Naive thymus-derived CD4-positive, alpha-beta T cell (primary cell): ENCODE measurements at places on chromosomes 11 and 22. TPM values are rescaled to one million over a fixed set of nuclear protein-coding genes. Genes with fewer than 3 reads are reported as not detected.

Gene RAC2
- total RNA-seq = 301 TPM

GRCh38 chr11:9687711-9688477 is 24.0 kb downstream of the SWAP70 start:
- no peak for DNase-seq

DNA sequence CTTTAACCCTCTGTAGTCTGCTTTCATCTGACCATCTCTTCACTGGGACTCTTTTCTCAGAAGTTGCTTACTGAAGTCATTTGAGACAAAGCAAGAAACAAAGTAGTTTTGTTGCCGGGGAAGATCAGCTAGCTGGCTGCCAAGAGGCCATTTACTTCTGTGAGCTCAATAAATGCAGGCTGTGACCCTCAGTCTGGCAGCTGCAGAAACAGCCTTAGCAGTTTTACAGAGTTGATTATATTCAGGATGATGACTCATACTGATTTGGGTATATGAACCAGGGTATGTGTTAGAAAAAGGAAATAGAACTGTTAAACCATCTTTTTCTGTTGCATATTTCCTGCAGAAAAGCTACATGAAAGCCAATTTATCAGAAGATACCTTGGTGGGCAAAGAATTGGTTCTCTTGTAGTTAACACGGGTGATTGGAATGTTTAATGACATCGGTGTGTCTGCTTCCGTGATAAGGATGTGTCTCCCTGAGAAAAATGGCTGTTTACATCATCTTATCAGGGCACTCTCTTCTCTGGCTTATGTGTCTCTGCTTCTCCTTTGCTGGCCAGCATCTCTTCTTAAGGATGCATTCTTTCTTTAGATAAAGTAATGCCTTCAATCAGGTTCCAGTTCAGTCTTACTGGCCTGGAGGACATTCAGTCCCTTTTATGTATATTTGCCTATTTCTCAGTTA is 18.5 kb downstream of the FIBIN start:
- no peak for DNase-seq

DNA sequence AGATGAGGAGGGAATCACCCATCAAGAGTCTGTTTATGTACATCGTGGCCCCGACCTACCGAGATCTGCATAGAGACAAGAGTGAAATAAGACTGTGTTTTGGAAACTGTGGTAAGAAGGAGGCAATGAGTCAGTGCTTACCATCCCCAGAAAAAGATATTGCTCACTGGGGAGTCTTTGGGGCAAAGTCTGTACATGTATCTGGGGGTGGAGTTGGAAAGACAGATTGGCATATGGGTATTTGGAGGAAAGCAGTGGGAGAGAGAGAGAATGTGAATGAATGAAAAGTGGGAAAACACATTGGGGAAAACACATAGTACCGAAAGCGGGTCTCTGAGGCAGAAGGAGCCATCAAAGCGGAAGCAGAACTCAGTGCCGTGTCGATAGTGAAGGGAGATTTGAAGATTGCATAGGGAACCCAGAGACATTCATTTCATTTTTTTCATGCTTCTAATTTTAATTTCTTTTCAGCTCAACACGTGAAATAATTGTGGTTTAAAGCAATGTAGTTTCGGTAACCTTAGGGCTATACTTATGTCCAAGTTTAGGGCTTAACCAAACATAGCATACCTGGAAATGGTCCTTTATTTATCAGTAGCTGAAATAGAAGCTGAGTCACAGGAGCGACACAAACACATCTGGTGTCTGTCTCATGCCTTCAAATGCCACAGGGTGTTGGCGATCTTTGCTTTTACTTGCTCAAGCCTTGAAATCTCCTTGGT is 98.6 kb upstream of the CD44 start:
- DNase-seq = peak; percentile 74

Gene SLC6A5
- not detected for total RNA-seq

DNA sequence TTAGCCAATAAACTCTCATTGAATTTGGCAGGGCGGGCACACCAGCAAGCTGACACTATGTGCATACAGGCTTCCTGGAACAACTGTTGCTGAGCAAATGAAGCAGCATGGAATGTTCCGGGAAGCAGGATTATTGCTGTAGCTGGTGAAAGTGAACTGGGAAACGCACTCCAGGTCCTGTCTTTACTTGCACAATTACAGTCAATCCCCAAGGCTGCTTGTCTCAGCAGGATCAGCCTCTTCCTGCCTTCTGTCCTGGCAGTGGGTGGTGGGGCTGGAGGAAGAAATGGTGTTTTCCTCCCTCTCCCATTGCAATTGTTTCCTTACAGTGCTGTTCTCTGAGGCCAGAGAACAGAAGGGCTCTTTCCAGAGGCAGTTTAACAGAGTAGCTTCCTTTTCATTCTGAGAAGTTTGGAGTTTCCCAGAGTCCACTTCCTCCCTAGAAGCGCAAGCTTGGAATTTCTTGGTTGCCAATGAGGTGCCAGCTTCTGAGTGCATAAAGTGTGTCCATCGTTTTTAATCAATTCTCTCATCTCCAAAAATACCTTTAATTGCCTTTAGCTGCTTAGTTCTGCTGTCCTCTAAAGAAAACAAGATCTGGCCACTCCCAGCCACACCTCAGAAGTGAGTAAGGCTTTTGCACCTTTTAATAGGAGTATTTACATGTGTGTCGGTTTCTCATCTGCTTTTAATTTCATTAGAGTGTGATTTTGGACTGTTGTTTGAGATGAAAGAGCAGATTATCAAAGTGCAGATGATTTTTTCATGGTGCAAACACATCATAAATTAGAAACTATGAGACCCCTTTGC is 19.9 kb downstream of the CD44 start:
- DNase-seq = no peak

DNA sequence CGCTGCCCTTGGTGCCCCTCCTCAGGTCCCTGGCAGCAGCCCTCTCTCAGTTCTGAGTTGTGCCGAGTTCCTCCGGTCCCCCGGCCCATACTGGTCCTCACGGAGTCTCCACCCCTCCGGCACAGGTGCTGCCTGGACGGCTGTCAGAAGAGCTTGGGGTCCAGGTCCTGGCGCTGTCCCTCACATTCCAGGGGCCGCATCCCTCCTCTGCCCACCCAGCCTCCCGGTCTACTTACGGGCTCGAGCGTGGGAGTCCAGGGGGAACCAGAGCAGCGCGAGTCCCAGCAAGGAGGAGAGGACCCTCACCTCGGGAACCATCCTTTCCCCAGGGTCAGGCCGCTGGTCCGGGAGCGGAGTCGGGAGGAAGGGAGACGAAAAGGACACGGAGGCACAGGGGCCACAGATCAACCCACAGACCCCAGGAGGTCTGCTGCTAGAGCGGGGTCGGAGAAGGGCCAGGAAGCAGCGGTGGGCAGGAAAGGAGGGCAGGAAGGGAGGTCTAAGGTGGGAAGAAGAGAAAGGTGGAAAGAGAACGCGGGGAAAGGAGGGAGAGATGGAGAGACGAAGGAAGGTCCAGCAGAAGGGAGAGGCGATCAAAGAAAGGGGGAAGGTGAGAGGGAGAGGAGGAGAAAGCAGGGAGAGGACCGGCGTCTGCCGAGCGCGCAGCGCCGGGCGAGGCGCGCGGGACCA is 510 bp downstream of the CHRDL2 start:
- DNase-seq = no peak

DNA sequence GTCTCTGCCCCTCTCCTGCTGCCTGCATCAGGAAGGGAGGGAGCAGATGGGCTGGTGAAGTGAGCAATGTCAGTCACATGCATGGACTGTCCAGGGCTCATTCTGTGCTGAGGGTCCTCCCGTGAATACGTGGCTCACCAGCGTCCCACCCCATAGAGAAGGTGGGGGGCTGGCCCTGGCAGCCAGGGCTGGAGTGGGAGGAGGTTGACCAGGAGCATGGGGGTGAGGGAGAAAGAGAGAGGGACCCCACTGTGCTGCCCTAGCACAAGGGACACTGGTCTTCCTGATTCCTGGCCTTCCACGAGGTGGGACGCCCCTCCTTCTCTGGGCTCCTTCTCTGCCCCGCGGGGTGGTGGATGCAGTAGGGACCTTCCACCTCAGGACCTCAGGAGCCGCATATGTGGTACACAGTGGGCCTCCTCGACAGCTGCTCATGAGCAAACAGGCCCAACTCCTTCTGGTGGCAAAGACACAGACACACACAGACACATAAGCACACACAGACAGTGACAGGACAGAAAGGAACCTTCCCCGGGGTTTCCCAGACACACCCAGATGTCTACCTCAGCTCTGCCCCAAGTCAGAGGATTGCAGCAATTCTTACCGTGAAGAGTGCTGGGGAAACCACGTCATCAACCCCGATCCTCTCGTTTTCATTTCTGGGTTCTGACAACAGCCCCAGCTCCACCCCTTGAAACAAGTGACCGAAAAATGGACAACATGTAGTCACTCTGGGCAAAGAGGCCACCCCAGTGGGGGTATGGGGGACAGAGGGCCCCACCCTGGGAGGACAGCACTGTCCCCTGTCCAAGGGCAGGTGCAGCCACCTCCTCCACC is 3.6 kb upstream of the APOBEC3A start:
- DNase-seq = no peak

DNA sequence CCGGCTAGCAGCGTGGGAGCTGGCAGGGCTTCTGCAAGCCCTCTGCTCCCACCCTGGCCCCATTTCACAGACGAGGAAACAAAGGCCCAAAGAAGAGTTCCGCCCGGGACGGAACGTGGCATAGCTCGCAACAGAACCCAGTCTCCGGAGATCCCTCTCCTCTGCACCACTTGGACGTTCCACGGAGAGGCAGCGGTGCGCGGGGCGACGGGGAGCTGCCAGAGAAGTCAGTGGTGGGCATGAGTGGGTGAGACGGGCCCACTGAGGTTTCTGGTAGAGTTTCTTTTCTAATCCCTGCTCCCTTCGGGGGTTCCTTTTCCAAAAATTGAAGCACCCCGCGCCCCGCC is 554 bp upstream of the NECTIN1 start:
- DNase-seq = no peak

GRCh38 chr22:37023743-37024338 is 4.3 kb downstream of the MPST start:
- no peak for DNase-seq

DNA sequence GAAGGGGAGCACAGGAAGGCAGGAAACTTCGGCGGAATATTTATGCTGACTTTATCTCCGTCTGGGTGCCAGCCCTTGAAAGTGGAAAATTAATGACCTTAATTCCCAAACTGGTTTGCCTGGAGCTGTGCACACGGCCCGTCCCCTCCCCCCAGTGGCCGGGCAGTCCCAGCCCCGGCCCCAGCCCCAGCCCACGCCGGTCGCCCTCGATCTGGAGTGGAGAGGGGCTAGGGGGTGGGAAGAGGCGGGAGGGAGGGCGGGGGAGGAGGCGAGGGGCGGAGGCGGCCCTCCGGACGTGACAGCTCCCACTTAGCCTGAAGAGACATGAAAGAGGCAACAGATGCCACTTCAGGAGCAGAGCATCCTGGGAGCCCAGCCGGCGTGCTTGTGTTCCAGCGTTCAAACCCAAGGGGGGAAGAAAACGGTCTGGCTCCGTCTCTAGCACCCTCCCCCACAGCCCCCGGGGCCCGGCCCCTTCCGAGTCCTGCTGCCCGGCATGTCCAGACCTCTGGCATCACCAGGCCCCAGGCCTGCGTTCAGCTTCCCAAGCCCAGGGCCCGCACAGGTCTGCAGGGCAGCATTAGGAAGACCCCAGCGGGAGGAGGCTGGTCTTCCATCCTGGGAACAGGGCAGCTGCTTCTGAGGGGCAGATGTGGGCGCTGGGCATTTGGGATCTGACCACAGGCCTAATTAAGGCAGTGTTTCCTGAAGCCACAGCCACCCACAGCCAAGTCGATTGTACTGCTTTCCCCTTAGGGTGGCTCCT is 20.0 kb upstream of the LMO1 start:
- DNase-seq = no peak
